ENCODE measurements at places on chromosomes 3 and 15.

DNA sequence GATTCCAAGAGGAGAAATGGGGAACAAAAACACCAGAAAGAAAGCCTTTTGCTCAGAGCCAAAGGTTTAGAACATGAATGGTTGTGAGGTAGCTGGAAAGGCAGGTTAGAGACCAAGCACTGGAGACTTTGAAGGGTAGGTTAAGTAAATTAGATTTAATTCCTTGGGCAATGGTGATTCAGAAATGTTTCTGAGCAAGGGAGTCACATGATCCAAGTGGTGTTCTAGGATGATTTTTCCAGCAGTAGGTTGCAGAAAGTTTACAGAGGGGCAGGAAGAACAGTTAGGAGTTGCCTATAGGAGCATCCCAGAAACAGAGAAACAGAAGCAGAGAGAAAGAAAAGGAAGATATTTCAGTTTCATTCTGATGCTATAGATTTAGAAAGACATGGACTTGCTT lies 139.8 kb downstream of the WDR76 start:
- no peak for DNase-seq

- no peak for DNase-seq
Measured at GRCh38 chr3:184952671-184953070, 140.7 kb downstream of the VPS8 start.

DNA sequence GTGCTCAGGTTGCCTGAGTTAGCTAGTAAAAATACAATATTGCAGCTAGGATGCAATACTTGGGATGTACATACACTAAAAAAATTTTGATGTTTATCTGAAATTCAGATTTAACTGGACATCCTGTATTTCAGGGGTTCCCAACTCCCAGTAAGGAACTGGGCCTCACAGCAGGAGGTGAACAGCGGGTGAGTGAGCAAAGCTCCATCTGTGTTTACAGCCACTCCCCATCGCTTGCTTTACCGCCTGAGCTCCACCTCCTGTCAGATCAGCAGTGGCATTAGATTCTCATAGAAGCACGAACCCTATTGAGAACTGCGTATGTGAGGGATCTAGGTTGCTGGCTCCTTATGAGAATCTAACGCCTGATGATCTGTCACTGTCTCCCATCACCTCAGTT lies 285.1 kb upstream of the PROK2 start:
- DNase-seq, result no peak

DNA sequence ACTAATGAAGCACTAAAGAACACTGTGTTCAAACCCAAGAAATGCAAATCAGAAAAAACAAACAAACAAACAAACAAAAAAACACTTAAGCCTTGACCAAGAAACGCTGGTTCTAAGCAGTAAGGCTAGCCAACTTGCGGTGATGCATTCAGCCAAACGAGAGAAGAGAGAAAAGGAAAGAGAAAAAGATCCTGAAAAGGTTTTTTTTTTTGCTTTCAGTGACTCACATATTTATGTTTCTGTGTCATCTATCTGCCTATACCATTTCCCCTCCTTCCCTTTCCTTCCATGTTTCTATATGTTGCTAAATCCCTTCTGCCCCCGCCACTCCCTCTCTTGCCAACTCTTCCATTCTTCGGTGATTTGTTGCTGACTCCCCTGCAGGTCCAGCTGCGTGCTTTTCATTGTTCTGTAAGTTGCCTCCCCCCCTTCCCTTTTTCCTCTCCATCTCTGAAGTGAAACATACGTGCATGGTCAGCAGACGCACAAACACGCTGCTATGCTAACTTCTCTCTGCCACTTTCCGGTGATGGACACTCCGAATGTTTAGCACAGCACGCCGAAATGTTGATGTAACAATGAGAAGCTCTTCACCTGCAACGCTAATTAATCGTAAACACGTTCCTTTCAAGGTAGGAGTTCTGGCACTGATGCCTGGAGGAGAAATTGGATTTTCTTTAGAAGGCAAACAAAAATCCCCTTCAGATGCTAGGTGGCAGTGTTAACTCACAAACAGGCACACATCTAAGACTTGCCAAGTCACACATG lies 154.4 kb downstream of the TUSC7 start:
- no peak for DNase-seq

DNA sequence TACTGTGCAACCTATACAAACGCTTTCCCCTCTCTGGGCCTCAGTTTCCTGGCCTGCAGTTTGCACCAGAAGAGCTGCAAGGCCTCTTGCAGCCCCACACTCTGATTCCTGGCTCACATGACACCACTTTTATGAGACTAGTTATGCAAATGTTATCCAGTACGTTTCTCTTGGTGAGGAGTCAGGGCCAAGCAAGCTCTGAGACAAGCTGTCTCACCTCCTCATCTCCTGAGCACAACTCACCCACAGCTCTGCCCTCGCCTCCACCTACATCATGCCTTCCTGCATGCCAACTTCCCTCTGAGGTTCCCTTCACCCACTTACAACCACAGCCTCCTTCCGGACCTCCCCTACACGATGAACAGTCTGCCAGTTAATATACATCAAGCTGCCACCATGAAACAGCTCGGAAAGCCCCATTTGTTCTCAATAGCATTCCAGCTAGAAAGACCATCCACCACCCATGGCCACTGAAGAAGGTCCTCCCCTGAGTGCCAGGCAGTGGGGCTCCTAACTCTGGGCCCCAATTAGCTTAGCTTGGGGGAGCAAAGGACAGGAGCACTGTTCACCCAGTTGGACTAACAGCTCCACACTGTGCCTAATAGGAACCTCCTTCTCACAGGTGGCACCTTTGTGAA lies 25.0 kb downstream of the CRYGS start:
- peak; percentile 18 for DNase-seq

- no peak for DNase-seq
Measured at GRCh38 chr3:197168606-197169005, 129.8 kb downstream of the DLG1 start.

DNA sequence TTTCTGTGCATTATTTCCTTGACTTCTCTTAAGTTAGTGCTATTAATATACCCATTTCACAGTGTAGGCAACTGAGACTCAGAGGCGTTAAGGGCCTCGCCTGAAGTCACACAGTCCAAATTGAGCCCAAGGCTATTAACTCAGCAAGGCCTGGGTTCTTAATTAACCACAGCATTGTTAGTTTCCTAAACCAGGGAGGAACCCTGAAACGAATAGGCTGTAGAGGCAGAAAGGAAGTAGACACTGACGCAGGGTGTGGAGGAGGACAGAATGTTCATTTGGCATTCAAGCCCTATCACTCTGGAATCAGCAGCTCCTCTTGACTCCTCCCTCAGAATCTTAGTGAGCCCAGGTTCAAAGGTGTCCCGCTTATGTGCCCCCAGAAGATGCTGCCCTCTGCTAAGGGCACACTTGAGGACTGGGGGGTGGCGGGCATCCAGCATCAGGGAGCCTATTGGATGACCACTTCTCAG lies 13.9 kb downstream of the ARHGEF3 start:
- DNase-seq, result no peak

Measured in activated naive CD4-positive, alpha-beta T cell (primary cell).